ENCODE measurements at places on chromosomes 1 and 21. TPM values are rescaled to one million over a fixed set of nuclear protein-coding genes. Genes with fewer than 3 reads are reported as not detected.

The SPRR3 gene
- total RNA-seq = not detected

DNA sequence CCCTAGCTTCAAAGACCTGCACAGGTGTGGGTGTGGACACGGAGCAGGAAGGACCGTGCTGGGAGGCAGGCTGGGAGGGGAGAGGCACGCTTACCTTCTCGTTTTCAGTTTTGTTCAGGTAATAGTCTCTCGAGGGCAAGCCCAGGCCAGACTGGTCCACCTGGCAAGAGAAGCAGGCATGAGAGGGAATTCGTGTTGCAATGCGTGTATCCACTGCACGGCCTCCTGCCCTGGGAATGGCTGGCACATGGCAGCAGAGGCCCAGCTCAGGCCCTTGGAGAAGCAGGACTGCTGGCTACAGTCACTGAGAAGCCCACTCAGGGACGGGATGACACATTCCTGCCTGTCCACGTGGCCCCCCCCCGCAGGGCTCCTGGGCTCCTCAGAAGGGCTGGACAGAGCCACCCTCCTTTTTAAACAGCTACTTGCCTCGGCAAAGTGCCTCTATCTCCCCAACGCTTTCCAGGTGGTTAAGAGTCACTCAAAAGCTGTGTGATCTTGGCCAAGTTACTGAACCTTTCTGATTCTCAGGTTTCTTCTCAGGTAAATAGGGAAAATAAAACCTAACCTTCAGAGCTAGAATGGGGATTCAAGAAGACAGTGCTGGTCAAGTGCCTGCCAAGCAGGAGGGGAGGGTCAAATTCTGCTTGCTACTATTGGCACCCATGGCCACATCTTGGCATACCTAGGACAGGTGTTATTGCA lies 32.7 kb downstream of the ECE1 start:
- no peak for DNase-seq

DNA sequence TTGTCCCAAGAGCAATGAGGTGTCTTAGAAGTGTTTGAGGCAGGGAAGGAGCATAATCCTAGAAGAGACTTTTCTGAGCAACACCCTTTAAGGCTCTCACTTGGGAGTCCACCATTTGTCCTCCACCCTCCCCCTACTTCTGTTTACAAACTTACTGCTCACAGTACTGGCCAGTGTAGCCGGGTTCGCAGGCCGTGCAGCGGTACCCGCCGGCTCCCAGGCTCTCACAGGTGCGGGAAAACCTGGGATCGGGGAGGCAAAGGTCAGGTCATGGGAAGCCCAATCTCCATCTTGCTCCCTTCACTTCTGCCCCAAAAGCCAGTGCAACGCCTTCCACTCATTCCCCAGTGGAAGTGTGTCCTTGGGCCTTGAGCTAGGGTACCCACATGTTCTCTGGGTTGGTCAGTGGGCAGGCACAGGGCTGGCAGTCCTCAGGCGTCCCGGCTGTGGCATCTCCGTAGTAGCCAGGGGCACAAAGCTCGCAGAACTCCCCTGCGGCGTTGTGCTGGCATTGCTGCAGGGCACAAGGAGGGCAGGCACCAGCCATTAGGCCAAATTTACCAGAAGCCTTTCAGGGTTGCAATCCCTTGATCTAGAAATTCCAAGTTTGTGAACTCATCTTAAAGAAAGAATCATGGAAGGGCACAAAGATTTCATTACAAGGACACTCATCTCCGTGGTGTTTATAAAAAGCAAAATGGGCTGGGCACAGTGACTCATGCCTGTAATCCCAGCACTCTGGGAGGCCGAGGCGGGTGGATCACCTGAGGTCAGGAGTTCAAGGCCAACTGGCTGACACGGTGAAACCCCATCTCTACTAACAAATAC lies 49.8 kb downstream of the LDLRAD2 start:
- DNase-seq = no peak

GRCh38 chr1:156746728-156747631 lies 4.5 kb downstream of the HDGF start:
- DNase-seq = peak; percentile 84

DNA sequence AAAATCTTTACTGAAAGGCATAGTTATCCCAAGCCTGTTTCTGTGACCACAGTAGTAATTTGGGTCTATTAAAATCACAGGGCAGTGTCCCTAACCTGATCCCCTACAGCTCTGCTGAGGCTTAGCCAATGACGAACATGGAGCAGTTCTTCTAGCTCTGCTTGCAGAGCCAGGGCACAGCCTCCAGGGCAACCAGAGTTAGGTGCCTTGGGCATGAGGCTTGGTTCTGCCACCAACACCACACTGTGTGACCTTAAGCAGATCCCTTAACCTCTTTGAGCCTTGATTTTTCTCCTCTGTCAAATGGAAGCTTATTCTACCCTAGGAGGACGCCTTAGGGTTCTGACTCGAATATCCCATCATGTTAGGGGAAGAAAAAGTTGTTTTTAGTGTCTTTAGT lies 86.7 kb upstream of the TLR5 start:
- no peak for DNase-seq

DNA sequence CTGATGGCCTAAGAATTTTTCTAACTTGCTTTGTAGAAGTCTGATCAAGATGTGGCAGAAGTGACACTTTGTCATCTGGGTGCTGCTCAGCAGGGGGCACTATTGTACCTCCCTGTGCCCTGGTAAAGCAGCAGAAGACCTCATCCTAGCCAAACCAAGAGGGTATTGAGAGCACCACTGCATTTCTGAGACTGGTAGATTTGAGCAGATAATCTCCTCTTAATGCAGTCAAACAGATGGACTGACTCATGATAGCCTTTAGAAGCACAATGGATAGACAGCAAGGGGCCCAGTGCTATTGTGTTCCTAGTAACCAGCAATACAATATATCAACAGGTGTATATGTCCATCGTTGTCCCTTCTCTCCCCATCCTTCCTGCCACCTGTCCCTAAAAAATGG lies 5.7 kb downstream of the TPM3 start:
- no peak for DNase-seq

DNA sequence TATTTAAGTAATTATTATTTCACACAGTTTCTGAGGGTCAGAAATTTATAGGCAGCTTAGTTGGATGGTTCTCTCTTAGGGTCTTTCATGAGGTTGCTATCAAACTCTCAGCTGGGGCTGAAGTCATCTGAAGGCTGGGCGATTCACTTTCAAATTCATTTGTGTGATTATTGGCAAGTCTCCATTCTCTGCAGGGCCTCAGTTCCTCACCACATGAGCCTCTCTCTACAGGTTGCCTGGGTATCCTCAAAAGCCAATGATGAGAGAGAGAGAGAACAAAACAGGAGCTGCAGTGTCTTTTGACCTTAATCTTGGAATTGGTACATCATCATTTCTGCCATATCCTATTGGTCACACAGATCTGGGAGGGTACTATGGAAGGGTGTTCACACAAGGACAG lies 29.6 kb upstream of the COG2 start:
- no peak for DNase-seq

The HAO2 gene
- not detected for total RNA-seq

GRCh38 chr1:198678301-198678836 lies 39.5 kb downstream of the PTPRC start:
- no peak for DNase-seq

All from cerebellum (tissue), 4 donors.